ENCODE measurements at places on chromosomes 16 and 17.
A peak's percentile ranks its signal among the peaks of the same experiment; 100 is the strongest.

GRCh38 chr16:27549464-27549745 lies 308 bp downstream of the GTF3C1 start:
- no peak for DNase-seq

DNA sequence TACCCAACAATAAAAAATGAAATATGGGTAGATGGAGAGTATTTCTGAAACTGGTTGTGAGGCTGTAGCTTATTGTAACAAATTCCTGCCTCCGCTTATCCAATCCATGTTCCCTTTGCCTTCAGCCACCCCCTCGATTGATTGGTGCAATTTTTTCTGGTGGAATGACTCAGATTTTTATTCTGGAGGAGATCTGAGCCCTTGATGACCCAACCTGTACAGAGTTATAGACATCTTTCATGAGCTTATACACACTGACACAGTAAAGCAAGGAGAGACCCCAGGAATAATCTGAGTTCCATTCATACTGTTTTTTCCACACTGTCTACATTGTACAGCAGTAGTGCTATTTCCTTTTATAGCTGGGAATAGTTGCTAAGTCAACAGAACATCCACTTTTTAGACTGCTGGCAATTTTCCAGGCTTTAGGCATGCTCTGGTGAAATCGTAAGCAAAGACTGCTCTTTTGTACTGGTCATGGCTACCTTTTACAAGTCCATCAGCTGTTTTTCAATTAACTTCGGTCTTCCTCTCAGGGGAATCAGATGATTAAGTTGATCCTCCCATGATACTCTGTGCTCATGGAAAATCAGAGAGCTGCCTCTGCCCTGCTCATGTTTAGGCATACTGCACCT lies 30.1 kb downstream of the CCL4 start:
- DNase-seq, result no peak

DNA sequence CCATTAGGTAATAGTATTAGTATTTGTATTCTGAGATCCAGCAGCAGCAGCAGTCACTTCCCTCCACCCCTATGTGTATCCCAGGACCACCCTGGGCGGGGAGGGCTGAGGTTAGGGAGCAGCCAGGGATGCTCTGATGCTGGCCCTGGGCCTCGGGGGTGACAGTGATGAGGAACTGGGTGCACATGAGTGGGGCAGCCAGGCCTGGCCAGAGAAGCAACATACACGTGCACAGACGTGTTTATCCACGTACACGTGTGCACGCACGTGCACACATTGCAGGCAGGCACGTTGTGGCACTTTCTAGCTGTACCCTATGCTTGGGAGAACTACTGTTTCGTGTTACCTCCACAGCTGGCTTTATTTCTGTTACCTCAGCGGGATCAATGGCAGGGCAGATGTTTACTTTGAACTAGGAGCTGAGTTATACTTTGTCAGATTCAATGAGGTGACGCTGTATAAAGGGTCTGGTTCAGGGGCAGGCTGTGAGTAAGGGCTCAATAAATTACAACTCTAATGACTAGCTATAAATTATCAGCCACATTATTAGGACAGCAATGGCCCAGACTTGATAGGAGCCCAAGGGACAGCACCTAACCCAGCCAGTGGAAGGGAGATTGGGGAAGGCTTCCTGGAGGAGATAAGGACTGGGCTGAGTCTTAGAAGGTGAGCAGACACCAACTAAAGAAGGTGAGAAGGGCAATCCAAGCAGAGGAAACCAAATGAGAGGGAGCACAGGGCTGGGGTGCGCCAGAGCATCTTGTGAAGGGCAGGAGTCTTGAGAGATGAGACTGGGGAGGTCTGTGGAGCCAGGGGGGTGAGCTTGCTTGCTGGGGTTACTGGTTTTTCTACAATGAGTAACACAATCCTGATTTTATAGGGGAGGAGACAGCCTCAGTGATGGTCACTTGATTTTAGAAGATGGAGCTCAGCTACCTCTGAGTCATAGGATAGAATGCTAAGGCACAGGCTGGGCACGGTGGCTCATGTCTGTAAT lies 22.4 kb upstream of the CA4 start:
- no peak for DNase-seq

GRCh38 chr16:11164482-11165270 lies 91.3 kb downstream of the SOCS1 start:
- no peak for DNase-seq

DNA sequence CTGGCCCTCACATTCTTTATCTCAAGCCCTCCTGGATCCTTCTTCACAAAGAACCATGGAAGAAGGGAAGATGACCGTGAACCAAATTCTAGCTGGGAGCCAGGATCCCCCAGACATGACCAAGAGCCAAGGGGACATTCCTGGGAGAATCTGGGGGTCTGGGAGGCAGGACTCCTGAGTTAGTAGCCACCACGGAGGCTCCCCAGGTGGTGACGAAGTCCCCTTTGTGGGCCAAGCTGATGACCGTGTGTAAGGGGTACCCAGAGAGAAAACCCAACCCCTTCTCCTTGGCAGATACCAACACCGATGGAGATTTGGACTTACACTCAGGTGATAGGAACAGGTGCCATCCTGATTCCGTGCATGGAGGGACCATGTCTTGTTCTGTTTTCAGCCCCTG lies 6.8 kb upstream of the GFAP start:
- DNase-seq, result no peak

DNA sequence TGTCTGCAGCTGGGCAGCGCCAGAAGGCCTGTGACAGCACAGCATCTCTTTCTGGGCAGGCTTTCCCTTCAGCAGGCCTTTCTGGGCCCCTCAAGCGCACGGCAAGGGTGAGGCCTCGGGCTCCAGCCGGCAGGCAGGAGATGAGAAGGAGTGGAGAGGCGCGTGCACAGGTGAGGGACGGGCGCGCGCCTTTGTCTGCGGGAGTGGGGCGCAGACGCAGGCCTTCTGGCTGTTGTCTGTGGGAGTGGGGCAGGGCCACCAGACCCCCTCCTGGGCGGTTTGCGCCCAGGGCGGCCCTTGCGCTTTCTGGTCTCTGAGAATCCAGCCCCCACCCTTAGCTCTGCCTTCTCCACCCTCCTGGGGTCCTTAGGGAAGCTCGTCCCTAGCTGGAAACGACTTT lies 6.5 kb downstream of the ZNF205 start:
- no peak for DNase-seq

GRCh38 chr16:49348408-49349176 lies 25.0 kb upstream of the C16orf78 start:
- DNase-seq, result peak; percentile 3

Data from HT1080 (cell line).